ENCODE measurements at places on chromosomes 7 and 10.
A peak's percentile ranks its signal among the peaks of the same experiment; 100 is the strongest.

DNA sequence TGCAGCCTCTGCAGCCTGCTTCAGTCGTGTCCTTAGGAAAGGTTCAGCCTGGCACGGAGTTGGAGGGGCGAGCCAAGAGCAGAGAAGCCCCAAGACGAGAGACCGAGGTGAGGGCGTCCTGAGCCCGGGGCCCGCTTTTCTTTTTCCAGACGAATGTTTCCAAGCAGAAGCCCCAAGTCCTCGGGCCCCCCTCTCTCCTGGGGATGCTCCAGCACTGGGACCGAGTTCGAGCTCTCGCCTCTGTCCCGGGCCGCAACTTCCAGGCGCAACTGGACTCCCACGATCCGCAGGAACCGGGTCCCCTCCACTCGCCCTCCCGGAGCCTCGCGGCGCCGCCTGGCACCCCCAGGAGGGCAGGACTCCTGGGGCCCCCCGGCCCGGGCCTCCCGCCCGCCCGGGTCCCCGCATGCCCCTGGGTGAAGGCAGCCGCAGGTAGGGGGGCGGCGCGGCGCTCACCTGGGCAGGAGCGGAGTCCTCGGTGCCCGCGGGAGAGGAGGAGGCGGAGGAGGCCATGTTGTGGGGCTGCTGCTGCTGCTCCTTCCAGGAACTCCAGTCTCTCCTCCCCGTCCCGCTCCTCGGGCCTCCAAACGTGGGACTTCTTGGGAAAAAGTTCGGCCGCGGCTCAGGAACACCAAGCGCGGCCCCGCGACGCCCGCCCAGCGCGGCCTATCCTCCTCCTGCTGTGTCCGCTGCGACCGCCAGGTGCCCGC is 45.3 kb upstream of the CDK1 start:
- DNase-seq, result peak; percentile 74

DNA sequence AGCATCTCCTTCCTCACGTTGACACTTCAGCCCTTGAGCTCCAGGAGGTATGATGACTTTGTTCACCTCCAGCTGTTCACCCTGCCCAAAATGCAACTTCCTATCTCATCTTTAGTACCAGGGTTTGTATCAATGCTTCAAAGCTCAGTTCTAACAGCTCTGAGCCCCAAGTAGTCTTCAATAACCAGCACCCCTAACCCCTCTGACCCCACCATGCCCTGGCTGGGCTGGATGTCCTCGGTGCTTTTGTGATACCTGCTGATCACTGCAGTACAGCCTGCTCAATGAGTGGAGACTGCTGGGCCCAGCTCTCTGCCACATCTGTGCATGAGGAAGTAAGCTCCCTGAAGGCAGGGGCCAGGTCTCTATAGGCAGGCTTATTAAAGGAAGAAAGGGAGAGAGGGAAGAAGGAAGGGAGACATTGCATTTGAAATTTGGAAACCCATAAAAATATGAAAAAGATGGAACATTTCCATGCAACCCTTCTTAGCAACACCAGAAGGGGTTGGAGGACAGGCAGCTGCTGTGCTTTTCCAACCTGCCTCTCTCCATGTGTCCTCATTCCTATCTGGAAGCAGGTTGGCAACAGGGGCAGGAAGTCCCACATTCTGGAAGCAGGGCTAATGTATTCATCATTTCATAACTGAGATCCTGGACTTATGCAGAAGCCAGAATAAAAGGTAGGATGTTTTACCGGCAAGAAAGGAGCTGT is 756.1 kb downstream of the GRID1 start:
- DNase-seq, result no peak

GRCh38 chr7:45177801-45178200 is 20.2 kb downstream of the RAMP3 start:
- DNase-seq, result no peak

DNA sequence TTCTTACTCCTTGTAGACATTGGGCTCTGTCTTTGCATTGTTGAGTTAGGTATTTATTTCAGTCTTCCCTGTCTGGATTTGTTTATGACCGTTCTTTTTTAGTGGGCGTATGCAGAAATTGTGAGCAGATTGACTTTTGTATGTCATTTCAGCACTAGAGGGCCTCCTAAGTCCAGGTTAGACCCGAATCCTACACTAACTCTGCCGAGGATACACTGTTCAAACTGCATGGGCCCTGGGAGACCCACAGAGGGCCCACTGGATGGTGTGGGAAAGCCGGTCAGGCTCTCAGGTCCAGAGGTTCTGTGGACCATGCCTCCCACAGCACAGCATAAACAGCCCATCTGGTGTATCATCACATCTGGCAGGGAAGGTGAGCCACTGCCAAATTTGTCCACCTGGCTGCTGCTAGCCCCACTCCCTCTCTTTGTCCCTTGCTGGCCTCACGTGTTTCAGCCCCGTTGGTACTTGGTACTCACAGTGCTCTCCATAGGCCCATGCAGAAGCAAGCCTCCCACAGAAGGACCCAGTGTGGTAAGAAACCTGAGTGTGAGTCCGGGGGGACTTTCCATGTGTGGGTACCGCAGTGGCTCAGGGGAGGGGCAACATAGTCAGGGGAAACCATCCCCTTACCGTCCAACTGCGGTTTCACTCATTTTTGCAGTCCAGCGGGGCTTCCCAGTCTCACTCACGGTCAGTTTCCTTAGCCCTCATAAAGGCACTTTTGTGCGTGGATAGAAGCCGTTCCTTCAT is 112.8 kb downstream of the APBB1IP start:
- DNase-seq, result no peak

DNA sequence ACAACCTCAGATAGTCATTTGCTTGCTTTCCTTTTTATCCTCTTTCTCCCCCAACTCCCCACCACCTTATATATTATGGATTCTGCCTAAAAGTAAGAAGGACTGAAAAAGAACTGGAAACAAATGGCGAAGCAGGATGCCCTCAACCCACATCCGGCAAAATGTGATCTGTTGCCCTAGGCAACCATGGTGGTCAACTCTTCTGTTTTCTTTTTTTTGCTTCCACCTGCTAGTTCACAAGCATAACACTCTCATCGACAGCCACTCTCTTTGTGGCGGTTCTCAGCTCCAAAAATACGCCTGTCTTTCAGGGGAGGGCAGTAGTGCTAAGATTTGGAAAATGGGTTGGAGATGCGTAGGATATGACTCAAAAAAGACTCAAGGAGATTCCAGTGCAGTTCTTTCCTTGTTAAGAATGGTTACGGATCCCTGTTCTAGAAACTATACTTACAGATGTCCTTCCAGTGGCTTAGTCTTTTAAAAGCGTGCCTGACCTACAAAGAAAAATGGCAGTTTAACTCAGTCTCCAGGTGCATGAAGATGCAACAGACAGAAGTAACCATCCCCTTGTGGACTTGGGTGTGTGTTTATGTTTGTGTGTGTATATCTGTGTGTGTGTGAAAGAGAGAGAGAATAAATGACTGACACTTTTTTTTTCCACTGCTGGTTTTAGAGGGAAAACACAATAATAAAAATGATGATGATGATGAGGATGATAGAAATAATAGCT is 10.7 kb downstream of the APBB1IP start:
- DNase-seq, result no peak

DNA sequence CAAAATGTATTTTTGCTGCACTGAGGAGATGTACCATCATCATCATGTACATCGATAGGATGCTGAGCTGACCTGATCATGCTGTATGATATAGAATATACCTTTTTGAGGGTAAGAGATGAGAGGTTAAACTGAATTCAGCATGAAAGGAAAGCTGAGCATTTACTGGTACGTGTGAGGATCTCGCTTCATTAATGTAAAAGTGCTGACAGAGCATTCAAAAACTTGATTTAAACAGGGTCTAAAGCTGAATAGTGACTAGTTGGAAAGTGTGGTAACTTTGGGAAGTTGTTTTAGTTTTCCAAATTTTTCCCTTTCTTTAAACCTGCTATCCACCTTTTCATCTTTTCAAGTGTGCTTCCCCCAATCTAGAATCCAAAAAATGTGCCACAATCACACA is 28.5 kb upstream of the COL1A2 start:
- DNase-seq, result no peak

- no peak for DNase-seq
Observed at GRCh38 chr7:3778345-3778744, 477.3 kb downstream of the SDK1 start.

DNA sequence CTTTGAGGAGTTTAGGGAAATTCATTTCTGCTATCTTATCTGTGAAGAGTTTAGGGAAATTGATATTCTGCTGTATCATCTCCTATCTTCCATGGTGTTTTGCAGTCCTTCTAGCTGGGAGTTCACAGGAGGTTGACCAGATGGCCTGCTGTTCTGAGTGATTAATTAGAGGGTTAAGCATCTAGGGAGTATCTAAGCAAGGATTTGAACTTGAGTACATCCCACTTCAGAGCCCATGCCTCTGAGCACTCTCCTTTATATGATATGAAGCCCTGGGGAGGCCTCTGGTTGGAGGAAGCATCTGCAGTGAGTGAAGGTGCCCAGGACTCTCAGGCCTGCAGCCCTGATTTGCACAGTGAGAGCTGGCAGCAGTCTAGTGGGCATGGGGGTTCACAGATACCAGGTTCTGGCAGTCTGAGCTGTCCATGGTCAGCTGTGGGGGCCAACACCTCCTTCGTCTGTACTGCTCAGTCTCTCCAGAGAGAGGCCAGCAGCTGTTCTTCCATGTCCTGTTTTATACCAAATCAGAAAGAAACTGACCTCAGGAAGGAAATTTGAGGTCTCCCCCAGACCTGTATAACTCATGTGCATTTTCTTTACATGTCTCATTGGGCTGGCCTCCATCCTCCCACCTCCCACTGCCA is 156.9 kb downstream of the PLCE1 start:
- DNase-seq, result no peak

DNA sequence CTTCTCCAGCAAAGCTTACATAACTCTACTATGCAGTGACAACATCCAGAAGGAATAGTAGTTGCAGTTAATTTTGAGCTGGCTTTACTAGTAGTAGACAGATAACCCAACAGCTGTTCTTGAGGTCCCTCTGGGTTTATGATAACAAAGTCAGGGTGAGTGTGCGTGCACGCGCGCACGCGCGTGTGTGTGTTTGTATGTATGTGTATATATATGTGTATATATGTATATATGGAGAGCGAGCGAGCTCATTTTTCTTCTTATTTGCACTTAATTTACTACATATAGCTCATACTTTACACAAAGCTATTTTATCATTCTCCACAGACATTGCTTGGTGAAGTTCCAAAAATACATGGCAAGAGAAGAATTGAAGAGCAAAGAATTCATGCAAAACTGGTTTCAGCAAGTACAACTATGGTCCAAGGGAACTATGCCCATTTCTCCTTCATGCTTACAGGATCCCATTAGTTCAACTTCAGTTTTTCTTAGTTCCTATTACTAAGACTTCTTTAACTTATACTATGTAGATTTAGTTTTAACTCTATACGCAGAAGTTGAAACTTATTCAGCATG is 105.9 kb upstream of the TMEM168 start:
- no peak for DNase-seq

DNA sequence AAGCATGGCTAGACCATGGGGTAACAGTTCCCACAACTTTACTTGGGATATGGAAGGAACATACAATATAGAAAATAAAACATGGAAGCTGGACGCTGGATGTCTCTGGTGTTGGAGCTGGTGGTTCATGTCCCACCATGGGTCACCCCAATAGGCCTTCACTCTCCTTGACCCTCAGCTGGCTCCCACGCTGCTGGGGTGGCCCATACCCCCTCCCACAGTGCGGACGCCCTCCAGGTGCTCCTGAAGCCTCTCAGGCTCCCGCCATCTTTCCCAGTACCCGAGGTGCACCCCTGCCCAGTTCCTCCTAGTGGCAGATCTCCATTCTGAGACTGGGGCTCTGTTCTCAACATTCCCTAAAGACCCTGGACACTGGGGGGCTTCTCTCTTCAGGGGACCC is 5.8 kb upstream of the CPA1 start:
- peak; percentile 45 for DNase-seq

DNA sequence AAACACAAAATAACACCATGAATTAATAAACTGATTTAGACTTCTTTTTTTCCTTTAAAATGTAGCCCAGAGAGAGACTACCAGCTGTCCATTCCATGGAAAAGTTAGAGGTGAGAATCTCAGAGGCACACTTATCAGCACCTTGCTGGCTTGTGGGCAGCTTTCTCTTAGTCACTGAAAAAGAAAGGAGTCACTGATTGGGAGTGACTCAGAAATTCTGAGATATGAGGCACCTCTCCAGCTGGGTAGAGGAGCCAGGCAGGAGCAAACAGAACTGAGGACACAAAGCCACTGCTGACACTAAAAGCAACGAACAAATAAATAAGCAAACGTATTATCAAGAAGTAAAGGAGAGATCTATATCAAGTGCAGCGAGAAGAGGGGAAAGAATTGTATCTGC is 310.6 kb downstream of the PARD3 start:
- DNase-seq, result no peak

DNA sequence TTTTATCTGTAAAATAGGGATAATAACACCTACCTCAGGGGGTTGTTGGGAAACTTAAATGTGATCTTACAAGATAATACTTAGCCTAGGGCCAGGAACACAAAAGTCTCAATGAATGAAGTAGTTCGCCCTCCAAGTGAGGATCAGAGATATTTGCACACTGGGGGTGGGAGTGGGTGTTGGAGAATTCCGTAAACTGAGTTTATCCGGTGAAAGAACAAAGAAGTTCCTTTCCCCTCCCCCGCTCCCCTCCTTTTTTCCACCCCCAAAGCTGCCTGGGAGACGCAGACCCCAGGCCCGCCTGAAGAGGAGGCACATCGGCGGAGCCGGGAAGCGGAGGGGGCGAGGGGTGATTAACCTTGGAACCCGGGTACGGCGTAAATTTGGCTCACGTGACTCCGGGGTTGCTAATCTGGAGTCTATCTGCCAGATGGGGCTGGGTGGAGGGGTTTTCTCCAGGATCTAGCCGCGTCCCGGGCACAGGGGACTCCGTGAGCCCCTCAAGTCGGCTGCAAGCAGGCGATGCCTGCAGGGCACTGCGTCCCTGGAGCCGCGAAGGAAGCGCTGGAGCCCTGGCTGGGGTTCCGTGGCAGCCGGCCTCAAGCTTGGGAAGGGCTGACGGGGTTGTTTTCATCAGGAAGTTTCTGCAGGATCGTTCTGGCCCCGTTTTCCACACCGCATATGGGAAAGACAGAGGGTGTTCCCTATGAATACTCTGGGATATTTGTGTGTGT is 1.4 kb upstream of the PODXL start:
- peak; percentile 96 for DNase-seq

DNA sequence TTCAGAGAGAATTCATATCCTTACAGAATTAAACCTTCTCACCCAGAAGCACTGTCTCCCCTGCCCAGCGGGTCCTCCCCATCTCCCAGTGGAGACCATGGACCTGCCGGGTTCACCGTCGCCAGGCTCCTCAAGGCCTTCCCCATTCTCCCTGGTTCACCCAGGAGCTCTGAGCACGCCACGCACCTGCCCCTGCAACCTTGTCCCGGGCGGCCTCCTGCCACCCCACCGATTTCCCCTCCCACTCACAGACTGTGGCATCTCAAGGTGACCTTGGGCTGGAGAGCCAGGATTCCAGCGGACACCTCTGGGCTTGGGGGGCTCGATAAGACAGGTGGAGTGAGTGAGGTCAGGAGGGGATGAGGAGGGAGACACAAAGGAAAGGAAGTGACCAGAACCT is 135.3 kb downstream of the PTPRN2 start:
- no peak for DNase-seq

DNA sequence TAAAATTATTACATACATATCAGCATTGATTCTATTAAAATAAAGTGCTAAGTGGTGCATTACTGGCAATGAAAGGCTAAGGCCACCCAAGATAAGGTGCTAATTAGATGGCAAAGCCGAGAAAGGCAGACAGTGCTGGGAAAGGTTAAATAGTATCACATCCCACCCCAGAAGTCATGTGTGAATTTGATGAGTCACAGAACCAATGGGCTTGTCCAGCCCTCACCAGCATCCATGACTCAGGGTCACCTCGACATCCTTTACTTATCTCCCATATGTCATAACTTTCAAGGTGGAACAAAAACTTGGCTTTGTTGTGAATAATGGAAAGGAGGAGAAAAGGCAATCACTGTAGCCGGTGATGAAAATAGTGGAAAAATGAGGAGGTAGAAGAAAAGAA is 459.1 kb downstream of the PLXNA4 start:
- no peak for DNase-seq

All from osteoblast (primary cell).